ENCODE measurements at places on chromosomes 12 and 14.

GRCh38 chr12:95718006-95718431, 72.5 kb downstream of the NTN4 start:
- no peak for DNase-seq

DNA sequence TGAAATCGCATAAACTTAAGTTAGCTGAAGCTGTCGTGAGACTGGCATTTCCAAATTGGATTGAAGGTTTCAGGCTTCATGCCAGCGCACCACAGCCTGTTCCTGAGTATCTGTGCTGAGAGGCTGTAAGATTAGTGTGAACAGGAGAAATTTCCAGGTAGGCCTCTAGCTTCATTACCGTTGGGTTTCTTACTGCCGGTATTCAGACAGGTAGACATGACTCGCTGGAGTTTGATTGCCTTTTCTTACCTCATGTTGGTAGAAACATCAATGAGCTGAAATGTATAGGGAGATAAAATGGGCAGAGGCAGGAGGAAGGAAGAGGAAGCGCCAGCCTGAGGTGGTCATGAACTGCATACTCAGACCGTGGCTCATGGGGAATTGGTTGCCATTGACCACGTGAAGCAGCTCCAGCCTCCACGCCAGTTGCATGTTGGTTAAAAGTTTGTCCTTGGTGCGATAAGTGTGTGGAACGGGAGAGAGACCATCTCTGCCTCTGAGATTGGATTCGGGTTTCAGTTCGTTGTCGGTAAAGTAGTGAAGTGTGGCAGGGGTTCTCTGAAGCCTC, 42.3 kb upstream of the MMP17 start:
- no peak for DNase-seq

GRCh38 chr14:69270795-69271708, 11.1 kb downstream of the GALNT16 start:
- no peak for DNase-seq

DNA sequence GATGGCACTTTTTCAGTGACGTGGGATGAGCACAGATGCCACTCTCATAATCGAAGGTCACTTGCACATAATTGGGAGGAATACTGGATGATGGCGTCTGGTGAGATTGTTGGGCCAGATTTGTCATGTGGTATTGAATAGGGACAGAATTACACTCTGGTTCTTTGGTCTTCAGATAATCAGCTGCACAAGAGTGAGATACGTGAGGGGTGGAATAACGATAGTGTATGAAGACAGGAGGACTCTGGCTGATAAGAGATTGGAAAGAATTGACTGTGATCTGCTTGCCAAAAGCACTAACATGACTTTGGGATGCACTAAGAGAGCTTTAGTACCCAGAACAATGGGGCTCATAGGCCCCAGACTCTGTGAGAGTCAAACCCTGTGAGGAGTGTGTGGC, 7.0 kb upstream of the RABGGTA start:
- no peak for DNase-seq

GRCh38 chr12:124477107-124477915, 90.1 kb downstream of the NCOR2 start:
- DNase-seq, result no peak

- no peak for DNase-seq
These were observed 137.0 kb downstream of the PIWIL1 start for GRCh38 chr12:130474599-130475269.

- no peak for DNase-seq
These were observed 411.4 kb upstream of the SOX5 start for GRCh38 chr12:24360907-24361306.

DNA sequence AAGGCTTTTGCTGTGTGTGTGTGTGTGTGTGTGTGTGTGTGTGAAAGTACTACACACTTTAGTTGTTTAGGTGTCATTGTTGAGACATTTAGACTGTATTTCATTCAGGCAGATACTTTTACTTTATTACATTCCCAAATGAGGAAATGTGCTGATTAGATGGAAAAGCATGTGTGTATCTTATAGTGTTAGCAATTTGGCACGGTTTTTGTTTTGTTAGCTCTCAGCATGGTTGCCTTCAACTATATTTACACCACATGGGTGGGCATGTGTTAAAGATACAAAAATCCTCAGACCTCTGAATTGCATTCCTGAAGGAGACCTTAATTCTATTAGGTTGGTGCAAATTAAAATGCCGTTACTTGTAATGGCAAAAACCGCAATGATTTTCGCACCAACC, 879.5 kb downstream of the DIO2 start:
- no peak for DNase-seq

- DNase-seq, result no peak
These were observed 140.1 kb upstream of the CPSF6 start for GRCh38 chr12:69099201-69099837.

DNA sequence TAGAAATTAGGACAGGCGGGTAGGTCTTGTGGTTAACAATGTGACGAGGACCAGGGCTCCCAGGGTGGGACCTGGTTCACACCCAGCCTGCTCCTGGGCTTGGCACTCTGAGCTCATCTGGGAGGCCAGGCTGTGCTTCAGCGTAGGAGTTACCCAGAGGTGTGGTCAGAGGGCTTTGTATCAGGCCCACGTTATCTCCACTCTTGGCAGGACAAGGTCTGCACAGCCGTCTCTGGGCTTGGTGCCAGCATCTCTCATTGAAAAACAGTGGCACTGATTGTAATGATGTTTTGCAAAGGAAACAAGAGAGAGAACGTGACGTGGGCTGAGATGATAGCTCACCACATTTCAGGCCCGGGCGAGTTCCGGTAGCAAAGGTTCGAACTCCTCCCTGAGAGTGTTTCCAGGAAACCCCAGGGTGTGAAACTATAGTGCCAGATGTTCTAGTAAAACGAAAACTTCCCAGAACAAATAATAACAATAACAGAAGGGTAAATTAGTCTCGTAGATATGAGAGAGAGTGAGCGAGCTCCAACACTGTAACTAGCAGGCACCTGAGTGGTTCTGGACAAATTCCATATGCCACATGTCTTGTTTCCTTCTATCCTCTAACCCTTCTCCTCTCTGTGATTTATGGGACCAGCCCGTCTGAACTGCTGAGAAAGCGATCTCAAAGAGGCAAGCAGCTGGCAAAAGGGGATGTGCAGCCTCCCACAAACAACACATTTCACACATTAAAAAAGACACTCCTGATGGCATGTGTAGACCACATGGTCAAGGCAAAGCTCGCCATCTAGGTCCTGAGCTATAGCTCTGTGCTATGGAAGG, 227.3 kb downstream of the KTN1 start:
- DNase-seq, result peak; percentile 5

- no peak for DNase-seq
These were observed 33.8 kb upstream of the PTGDR start for GRCh38 chr14:52233693-52234092.

- DNase-seq, result no peak
These were observed 142.8 kb downstream of the SLC8A3 start for GRCh38 chr14:70045844-70046535.
